ENCODE measurements at places on chromosomes 6 and 20. TPM values are rescaled to one million over a fixed set of nuclear protein-coding genes. Genes with fewer than 3 reads are reported as not detected.

- no peak for DNase-seq
Observed at GRCh38 chr6:17240803-17241500, 40.2 kb upstream of the RBM24 start.

- DNase-seq: peak; percentile 52
Observed at GRCh38 chr20:49701241-49701790, 12.4 kb downstream of the B4GALT5 start.

The RIN2 gene
- total RNA-seq: not detected

- no peak for DNase-seq
Observed at GRCh38 chr20:24764027-24764793, 184.9 kb upstream of the CST7 start.

GRCh38 chr6:39378175-39378959, 55.9 kb upstream of the KCNK16 start:
- DNase-seq: no peak

DNA sequence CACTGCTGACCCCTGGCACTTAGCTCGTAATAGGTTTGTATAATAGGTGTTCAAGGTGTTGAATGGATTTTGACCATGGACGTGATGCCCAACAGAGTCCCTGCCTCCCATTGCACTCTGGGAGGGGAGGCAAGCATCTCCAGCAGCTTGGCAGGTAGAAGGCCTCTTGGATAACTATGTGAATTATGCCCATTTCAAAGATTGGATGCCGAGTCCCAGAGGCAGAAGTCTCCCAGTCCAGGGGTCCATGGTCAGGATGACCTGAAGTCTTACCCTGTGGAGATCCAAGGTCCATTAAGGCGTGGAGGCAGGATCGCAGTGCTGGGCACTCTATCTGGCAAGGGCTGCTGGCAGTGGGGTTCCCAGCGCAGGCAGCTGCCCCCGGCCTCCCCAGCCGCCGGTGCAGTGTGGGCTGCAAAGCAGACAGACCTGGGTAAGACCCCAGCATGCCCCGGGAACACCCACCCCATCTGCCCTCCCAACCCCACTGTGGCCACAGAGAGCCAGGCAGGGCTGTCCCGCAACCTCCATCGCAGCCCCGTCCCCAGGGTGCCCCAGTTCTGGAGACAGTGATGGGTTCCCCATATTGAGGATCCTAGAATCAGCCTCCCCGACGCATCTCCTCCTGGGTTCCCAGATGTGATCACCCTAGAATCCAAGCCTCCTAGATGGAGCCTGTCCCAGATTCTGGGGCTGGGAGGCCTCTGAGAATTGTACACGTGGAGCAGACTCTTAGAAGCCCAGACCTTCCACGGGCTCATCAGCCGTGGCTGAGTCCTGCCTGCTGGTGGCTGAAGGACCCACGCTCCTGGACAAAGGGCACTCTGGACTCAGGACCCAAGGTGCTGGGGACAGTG, 44.6 kb downstream of the APCDD1L start:
- no peak for DNase-seq

- no peak for DNase-seq
Observed at GRCh38 chr6:143774347-143774746, 68.8 kb upstream of the LTV1 start.

The MOG gene
- not detected for total RNA-seq

GRCh38 chr6:150857062-150857944, 8.2 kb upstream of the MTHFD1L start:
- peak; percentile 20 for DNase-seq

GRCh38 chr20:42338294-42339201, 720.4 kb upstream of the CHD6 start:
- DNase-seq: no peak

GRCh38 chr20:61649860-61650162, 397.8 kb downstream of the CDH4 start:
- no peak for DNase-seq

The LY6G6C gene
- not detected for total RNA-seq

DNA sequence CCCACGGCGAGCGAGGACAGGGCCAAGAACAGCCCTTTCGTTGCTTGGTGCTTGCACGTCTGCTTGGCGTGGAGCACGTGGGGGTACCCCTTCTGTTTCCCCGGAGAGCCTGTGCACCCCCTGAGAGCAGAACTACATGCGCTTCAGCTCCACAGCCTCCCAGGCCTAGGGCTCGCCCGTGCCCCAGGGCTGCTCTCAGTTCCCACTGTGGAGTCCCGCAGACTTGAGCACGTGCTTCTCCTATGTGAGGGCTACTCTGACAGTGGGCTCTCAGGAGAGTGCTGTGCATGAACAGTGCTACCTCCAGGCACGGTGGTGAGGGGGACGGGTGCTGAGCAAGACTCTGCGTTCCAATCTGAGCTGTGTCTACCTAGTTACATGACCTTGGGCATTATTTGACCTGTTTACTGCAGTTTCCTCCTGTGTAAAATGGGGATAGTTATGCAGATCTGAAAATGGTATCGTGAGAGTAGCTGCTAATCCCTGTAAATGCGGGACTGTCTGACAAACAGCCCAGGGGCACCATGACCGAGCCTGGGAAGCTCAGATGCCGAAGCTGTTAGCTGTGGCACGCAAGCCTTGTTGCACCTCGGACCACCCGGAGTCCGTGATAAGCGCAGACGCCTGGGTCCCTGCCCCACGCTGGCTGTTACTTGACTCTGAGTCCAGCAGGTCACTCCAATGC, 82.4 kb downstream of the IRF4 start:
- DNase-seq: no peak

The KCNK5 gene
- 15.8 TPM for total RNA-seq

DNA sequence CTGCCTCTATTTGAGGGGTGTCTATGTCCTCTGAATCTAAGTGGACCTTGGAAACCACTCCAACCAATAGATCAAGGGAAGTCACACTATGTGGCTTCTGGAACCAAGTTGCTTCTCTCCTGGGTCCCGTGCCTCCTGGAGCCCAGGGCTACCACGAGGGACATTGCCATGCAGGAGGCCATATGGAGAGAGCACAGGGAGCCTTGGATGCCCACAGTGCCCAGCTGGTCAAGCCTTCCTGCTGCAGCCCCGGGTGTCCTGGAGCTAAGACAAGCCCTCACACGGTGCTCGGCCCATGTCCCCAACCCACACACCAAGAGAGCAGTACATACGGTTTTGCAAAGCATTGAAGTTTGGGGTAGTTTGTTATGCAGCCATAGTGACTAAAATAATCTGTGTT, 231.6 kb downstream of the SYNDIG1 start:
- DNase-seq: no peak

The NTSR1 gene
- total RNA-seq: 0.07 TPM

DNA sequence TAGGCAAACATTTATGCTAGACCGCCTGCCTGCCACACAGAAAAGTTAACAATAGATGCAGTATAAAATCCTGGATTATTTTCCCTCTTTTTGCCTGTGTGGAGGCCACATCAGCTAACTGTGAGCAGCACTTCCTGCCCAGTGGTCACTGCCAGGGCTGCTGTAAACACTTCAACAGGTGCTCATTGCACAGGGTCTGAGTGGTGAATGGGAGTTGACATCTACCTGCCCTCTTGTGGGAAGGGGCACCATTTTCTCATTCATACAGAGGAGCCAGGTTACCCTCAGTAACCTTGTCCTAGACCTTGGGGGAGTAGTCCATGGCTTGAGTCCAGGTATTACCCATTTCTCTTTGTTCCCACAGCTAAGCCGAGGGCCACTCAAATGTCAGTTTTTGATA, 235.3 kb downstream of the TMEM242 start:
- DNase-seq: no peak

All from activated CD4-positive, alpha-beta T cell treated with anti-CD3 and anti-CD28 coated beads for 36 hours (primary cell).